ENCODE measurements at places on chromosomes 13 and 19.

DNA sequence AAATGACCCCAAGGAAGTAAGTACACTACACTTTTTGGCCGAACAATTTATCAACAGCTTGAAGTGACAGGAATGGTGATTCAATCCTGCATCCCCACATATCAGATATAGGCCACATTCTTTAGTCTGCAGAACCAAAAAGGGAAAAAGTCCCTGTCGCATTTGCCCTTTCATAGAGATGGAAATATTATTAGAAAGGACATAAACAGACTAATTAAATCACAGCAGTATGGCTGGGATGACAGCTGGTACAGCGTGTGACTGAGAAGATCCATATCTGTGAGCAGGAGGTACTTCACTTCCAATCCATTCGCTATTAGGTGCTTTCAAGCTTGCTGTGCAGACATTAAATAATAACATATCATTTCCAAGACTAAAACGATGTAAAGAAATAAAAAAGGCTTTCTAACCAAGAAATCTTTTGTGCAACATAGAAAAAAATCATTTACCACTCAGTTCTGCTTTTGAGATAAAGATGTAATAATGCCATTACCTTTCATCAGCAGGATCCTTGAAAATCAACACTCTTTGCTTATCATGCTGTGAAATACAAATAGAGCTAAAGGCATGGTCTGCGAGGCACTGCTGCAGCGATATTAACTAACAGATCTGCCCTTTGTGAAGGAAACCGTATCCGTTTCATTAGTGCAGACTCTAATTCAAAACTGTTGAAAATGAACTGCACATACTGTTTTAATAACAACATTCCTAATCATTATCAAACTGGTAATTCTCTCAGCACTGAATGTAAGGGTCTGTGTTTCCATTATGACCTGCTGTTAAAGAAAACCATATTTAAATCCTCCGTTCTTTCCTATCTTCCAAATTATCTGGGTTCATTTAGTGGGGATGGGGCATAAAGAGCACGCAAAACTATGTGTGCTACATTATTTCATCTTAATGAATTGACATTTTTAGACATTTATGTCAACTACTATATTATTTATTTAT is 245.6 kb downstream of the DACH1 start:
- no peak for DNase-seq

DNA sequence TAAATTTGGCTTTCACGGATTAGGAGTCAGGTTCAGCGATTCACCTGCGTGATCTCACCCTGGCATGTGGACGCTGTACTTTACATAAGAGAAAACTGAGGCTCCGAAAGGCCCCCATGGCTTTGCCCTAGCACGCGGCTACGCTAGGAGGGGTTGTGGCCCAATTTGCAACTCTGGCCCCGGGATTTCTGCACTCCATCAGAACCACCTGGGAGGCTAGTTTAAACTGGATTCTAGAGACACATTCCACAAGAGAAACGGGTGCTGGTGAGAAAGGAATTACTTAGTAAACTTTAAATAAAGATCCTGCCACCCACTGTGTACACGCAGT is 6.2 kb downstream of the BCL3 start:
- DNase-seq, result no peak

- no peak for DNase-seq
Measured at GRCh38 chr13:102825921-102826706, 19.7 kb upstream of the ERCC5 start.

DNA sequence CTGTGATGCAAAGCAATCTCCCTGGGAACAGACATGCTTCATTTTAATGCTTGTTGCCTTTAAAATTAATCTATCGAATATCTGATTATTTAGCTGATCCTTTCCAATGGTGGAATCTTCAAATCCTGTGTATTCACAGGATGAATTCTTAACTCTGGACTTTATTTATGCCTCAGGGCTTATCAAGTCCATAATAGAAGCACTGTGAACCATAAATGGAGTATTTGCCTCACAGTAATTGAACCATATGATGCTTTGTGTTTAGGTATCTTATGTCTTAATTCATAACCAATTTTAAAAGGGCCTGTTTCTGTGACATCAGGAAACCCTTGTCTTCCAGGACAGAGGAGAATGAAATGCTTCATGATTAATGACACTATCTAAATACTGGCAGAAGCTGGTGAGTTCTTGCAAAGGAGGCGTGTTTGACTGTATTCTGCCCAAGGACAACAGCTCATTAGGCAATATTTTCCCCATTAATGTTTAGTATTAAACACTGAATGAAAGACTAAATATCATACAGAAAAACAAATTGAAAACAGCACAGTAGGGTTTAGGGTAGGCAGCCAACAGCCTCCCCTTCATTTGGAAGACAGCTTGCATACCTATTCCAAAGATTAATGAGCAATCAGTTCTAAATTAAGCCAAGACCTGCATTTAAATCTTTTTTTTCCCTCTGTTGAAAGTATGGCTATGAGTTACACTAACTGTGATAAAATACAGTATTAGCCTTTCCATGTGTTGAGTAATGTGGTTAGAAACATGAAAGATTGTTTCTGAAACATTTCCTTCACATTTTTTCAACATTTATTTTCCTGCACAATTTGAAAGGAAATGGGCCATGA is 709.4 kb downstream of the PCDH9 start:
- no peak for DNase-seq

- no peak for DNase-seq
Measured at GRCh38 chr19:2236064-2236313, 140 bp downstream of the PLEKHJ1 start.

DNA sequence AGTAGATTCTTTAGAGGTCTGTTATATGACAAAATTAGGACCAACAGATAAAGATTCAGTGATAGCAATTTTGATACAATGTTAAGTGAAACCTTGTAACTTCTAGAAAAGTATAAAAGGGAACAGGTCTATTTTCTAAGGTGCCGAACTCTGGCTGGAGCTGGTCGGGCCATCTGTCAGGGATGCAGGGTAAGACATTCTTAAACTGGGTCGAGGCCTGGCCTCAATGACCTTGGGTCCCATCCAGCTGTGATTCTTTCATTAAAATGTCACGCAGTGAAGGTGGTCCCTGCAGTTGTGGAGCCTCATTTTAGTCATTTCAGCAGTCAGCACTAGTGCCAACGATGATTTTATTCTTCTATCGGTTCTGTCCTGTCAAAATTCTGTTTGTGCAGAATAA is 271.9 kb upstream of the SPRY2 start:
- no peak for DNase-seq

- DNase-seq, result no peak
Measured at GRCh38 chr19:18502638-18503294, 19.1 kb downstream of the ELL start.

- DNase-seq, result no peak
Measured at GRCh38 chr19:46803555-46803954, 15.2 kb upstream of the SLC1A5 start.

- DNase-seq, result no peak
Measured at GRCh38 chr19:29260477-29261317, 47.7 kb upstream of the UQCRFS1 start.

DNA sequence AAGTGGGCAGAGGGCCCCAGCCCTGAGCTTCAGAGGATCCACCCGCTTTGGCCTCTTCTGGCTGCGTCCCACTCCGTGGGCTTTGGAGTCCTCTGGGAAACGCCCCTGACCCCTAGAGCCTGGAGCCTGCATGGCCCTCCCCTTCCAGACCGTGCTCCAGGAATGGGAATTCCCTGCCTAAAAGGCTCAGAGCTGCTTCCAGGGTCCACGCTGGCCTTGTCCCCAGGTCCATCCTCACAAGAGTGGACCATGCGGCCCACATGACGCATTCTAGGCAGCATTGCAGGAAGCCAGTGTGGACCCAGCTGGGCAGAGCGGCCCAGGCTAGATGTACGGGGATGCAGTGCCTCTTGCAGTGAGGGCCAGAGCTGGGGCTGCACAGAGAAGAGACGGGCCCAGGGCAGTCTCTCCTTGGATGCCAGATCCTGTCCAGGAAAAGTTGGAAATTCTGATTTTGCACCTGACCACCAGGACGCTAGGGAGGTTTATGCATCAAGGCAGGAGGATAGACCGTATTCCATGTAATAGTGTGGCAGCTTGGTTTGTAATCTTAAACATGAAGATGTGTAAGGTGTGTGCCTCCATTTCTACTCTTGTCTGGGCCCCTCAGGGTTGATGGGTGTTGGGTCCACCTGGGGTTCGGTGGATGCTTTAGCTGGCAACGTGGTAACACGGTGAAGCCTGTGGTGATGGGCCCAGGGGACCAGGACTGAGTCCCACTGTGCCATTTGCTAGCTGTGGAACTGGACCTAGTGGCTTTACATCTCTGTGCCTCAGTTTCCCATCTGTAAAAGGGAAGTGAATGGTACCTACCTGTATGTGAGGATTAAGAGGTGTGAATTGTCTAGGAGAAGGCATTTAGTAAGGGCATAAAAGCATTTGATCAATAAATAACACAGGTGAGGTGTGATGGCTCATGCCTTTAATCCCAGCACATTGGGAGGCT is 14.8 kb upstream of the FXYD3 start:
- DNase-seq, result no peak

DNA sequence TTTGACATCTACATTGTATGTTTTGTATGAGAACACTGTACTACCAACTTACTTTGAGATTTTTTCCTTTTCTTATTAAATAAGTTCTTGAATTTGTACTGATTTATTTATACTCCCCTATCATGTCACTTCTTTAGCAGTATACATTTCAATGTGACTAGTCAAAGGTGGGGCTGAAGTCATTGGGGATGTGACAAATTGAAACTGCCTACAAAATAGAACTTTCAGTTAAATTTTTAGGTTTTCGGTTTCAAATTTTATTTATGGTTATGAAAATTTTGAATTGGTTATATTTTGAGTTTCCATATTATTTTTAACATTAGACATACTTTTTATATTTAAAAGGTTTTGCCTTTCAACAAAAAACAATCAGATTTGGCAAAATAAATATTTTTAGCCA is 221.6 kb downstream of the NBEA start:
- DNase-seq, result no peak

- no peak for DNase-seq
Measured at GRCh38 chr19:37790244-37790925, 11.0 kb upstream of the ZNF573 start.

- DNase-seq, result no peak
Measured at GRCh38 chr13:84821261-84821660, 939.0 kb upstream of the SLITRK1 start.

DNA sequence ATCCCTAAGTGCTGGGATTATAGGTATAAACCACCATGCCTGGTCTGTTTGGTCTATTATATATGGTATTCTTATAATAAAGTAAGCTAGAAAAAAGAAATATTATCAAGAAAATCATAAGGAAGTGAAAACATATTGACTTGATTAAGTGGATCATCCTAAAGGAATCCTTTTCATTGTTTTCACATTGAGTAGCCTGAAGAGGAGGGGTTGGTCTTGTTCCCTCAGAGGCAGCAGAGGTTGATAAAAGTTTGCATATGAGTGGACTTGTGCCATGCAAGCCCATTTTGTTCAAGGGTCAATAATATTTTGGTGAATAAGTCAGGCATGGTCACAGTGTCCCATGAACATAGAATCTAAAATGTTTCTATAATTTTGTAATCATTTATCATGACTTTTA is 52.7 kb downstream of the ZNF627 start:
- DNase-seq, result no peak

DNA sequence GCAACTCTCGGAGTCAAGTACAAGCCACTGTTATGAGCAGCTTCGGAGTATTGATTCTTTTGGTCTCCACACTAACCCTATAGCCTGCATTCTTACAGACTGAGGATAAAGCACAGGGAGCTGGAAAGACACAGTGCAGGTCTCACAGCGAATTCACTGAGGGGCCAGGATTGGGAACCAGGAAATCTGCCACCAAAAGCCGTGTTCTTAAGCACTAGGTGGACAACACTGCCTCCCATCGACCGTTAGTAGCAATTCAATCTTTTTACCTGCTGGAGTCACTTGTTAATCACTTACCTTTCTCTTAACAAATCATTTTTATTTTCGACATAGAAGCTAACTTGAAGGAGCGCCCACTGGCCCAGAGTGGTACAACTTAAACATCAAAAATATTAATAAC is 6.3 kb downstream of the PMIS2 start:
- DNase-seq, result no peak

- no peak for DNase-seq
Measured at GRCh38 chr13:103640606-103641005, 574.4 kb upstream of the SLC10A2 start.

DNA sequence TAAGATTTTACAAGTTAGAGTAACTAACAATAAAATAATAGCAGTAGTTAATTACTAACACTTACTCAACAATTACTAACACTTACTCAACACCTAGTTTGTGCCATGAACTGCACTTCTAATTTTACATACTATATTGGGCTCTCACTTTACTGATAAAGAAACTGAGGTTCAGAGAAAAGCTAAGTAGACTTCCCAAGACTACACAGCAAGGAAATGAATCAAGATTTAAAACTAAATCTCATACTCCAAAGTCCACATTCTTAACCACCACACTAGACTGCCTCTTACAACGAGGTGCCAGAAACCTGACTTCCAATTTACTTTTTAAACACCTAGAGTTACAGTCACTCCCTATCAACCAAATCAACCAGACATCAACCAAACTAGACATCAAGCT is 25.1 kb downstream of the RBM26 start:
- no peak for DNase-seq

DNA sequence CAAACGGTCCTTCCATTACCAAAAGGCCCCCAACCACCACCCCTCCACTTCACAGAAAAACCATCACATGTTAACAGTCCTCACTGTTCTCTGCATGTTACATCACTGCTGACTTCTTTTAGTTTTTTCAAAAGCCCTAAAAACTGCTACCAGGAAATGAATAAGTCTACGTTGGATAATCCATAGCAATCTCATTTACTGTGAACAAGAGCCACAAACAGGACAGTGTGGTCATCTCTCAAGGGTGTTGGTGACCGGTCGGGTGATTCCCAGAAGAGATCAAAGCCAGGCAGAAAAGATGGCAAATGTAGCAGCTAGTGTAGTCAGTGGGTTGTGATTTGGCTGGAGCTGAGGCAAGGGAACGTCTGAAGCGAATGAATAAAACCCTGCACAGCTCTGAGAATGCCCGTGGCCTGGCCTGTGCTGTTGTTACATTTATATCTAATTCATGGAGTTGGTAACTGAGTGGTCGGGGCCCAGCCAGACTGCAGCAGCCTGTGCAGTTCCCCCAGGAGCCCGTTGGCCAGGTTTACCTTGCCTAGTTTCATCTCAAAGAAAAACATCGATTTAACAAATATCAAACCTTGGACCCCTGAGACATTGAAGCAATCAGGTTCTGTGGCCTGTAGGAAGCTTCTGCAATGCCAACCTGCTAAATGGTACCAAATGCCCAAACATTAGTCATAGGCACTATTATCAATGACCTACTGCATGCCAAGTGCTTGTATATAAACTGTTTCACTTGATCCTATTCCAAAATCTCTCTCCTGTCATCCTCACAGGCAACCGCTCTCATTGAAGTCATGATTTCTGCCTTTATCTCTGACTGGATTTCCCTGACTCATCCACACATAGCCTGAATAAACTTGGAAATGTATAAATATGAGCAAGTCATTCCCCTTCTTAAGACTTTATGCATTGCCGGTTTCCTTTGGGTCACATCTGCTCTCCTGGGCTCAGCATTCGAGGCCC is 153.8 kb upstream of the SERP2 start:
- DNase-seq, result no peak

DNA sequence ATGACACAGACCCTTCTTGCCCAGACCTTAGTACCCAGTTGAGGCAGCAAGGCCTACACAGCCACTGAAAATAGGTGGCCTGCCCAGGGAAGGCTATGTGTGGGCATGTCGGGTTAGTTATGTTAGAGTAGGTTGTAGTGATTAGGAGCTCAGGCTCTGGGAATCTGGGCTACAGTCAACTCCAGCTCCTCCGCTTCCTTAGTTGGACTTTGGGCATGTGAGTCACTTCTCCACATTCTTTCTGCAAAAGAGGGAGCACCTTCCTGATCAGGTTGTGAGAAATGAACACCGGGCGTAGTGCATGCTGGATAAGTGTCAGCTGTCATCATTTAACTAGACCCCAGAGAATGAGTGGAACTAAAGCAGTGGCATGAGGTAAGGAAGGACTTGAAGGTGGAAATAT is 64.8 kb downstream of the ARHGAP35 start:
- DNase-seq, result no peak
